ENCODE measurements at places on chromosomes 2 and 18.

- DNase-seq = peak; percentile 35
Measured at GRCh38 chr2:196758474-196759377, 40.8 kb downstream of the GTF3C3 start.

DNA sequence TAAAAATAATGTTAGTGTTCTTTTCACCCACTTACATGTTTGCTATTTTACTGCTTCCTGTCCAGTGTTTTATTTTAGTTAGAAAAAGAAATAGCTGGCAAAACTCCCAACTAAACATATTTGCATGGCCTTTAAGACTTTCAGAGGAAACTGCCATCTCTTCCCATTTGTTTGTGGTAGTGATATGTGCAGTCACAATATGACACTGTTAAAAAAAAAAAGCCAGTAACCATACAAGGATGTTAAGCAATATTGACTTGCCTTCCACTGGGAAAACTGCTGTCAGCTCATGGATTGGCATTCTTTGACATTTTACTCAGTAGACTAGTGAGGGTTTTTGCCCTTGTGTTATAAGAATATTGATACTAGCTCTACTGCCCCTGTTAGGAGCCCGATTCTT is 29.1 kb downstream of the XIRP2 start:
- DNase-seq = no peak

- DNase-seq = no peak
Measured at GRCh38 chr18:22186484-22186971, 17.1 kb downstream of the GATA6 start.

DNA sequence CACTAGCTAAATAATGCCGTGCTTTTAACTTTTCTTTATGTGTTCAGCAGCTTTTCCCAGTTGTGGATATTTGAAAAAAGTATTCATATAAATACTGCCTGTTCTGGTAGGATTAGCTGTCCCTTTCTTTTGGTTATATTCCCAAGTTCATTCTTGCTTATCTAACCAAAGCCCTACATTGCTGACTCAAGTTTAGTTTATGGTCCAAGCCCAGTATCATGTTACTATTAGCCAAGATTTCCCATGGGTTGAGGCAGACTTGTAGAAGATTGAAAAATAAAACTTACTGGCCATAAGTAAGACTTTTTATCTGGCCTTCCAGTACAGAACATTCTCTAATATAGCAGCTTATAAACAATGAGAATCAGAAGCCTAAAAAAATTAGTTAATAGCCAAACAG is 49.7 kb upstream of the NFE2L2 start:
- no peak for DNase-seq

DNA sequence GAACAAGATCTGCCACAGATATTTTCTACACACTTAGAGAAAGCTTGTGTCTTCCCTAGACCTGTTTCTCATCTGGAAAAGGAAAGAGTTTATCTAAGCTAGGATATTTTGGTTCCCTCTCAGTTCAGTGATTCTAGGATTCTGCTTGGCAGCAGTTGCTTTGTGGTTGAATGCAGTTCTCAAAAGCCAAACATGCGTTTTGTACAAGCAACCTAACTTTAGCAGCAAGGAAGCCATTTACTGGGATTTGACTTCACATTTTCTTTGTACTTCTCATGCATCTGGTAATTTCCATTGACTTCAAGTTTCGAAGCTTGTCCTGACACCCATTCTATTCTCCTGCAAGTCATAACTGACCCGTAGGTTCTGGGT is 33.3 kb downstream of the VSNL1 start:
- DNase-seq = no peak

DNA sequence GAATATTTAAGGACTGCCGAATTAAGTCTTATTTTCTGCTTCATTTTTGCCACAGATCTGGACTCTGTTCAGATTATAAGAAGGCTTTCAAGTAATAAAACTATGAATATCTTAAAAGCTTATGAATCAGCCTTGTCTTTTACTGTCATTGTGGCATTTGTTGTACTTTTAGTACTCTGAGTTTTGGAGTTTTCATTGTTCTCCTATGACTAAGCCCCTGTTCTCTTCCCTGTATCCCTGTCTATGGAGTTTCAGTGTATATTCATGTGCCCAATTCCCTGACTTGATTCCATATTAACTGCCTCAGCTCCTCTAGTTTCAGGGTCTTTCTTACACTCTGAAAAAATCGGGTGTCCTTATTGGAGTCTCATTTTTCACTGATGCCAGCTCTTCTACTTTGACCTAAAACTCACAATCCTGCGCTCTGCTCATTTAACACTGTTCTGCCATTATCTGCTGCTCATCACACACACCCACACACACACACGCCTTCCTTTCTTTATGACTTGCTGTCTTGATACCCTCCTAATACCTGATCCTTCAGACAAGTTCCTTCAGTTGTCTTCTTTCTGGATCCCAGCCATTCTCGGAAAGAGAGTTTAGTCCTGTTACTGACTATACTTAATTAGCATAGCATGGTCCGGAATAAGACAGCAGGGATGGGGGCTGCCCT is 511.8 kb downstream of the CPS1 start:
- no peak for DNase-seq

GRCh38 chr18:58045242-58046092 is 1.4 kb downstream of the NEDD4L start:
- DNase-seq = peak; percentile 39

DNA sequence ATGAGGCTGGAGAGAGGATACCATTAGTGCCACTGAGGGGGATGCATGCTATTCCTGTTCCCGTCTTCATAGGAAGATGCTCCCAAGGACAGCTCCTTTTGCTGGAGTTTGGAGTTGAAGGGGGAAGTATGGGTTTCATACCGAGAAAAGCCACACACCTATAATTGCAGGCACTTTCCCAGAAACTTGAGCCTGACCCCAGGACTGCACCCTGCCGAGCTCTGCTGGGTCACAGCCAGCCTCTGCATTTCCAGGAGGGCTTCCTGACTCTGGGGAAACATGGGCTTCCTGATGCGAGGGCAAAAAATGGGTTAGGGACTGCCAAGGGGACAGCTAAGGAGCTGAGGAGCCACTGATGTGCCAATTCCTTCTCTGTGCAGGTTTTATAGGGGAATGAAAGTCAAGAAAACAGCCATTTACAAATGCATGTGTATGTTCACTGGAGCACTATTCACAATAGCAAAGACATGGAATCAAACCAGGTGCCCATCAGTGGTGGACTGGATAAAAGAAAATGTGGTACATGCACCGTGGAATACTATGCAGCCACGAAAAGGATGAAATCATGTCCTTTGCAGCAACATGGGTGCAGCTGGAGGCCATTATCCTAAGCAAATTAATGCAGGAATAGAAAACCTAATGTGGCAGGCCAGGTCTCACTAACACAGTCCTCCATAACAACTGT is 104.5 kb downstream of the ACAA2 start:
- DNase-seq = no peak

GRCh38 chr2:42954227-42954962 is 162.0 kb upstream of the HAAO start:
- DNase-seq = peak; percentile 57

DNA sequence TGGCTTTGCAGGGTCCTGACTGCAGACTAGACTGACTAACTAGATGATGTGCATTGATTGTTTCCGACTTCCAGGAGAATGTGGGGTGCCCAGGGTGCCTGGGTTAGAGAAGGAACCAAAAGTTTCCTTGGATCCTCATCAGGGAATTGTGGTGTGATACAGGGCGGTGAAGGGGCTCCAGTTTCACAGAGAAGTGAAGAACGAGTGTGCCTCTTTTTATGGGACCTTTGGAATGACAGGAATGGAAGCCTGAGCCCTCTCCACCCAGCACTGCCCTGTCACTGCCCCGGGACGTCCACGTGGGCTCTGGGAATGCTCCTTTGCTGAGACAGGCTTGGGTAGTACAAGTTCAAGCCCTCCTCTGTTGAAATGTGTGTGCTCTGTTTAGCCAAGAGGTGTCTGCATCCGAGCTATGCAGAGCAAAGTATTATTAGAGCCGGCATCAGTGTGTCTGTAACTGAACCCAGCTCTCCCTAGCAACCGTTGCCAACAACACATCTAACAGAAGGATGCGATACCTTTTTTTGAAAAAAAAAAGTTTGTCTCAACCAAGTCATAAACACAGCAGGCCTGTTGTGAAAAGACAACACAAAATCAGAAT is 183.6 kb downstream of the SMAD7 start:
- peak; percentile 40 for DNase-seq

DNA sequence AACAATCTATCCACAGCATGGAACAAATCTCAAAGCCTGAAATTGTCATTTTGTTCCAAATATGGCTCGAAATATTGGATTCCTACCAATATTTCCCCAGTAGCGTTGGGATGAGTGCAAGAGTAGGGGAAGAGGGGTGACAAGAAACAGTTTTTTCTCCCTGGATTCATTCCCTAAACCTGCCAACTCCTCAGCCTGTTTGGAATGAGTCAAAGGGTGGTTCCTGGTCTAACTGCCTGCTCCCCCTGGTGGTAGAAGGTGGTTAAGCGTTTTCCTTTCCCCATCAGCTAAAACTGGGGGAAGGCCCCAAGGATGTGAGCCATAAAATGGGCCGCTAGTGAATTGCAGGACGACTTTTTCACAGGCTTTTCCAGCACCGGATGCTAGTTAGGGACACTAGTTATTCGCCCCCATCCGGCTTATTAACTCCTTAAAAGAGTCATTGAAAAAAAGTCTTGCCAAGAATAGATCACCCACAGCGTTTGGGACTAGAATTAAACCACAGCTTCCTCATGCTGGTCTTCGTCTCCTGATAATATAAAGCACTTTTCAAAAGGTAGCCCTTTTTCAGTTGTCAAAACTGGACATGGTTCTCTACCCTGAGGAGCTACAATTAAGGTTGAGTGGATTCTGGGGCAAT is 72.5 kb downstream of the DHRS9 start:
- DNase-seq = peak; percentile 66

DNA sequence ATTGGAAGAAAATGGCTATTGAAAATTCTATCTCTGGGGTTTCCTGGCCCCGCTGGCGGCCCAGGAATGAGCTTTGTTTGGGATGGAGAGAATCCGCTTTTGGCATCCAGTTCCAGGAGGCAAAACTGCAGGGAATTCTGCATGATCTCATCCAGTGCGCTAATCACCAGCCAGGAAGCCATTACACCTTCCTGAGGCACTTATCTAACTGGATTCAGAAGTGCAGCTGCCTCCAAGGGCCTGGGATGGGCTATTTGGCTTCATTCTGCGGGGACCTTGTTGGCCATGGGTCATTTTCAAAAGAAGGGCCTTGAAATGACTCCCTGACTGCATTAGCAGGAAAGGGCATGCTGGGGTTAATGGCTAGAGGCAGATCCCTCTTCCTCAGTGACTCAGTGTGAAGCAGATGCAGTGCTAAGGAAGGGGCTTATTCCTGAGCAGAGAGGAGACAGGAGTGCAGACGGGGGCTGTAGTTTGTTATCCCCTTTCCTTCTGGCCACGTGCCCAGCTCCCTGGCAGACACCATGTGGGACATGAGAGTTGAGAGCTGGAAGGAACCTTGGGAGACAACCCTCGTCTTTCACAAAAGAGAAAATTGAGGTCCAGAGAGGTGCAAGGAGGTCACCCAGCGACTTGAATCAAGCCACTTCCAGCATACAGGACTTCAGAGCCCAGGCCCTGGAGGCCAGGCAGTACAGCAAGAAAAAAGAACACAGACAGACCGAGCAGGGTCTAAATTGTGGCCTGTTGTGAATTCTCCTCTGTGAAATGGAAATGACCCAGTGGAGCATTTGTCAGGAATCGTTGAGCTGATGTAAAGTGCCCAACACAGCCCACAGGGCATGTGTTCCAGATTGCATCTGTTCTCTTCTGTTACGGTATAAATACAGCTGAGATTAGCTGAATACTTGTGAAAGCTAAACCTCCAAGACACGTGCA is 161.8 kb downstream of the PRKCE start:
- peak; percentile 94 for DNase-seq

- DNase-seq = no peak
Measured at GRCh38 chr2:30268296-30268871, 37.0 kb downstream of the LBH start.

DNA sequence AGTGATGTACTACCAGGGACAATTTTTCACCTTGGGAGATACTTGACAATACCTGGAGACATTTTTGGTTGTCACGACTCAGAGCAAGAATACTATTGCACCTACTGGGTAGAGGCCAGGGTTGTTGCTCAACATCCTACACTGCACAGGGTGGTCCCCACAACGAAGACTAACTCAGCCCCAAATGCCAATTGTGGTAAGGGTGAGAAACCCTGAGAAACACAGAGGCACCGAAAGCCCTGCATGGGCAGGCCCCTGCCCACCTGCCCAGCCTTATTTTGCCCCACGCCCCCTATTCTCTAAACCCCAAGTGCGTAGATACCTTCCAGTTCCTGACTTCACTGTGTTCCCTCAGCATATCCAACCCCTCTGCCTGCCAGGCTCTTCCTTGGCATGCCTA is 163.1 kb upstream of the PKDCC start:
- DNase-seq = no peak

DNA sequence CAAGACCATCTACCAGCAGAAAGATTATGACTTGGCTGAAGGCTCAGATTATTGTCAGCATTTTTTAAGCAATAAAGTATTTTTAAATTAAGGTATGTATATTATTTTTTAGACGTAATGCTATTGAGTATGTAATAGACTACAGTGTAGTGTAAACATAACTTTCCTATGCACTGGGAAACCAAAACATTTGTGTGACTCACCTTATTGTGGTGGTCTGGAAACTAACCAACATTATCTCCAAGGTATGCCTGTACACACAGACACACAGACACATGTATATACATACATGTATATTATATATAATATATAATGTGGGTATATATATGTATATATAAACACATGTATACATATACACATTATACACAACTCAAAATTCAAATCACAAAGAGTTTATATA is 9.1 kb upstream of the TMEFF2 start:
- DNase-seq = no peak

- peak; percentile 17 for DNase-seq
Measured at GRCh38 chr2:54775710-54776109, 52.2 kb downstream of the EML6 start.

GRCh38 chr2:101861382-101861781 is 130.4 kb upstream of the IL1R2 start:
- DNase-seq = no peak

DNA sequence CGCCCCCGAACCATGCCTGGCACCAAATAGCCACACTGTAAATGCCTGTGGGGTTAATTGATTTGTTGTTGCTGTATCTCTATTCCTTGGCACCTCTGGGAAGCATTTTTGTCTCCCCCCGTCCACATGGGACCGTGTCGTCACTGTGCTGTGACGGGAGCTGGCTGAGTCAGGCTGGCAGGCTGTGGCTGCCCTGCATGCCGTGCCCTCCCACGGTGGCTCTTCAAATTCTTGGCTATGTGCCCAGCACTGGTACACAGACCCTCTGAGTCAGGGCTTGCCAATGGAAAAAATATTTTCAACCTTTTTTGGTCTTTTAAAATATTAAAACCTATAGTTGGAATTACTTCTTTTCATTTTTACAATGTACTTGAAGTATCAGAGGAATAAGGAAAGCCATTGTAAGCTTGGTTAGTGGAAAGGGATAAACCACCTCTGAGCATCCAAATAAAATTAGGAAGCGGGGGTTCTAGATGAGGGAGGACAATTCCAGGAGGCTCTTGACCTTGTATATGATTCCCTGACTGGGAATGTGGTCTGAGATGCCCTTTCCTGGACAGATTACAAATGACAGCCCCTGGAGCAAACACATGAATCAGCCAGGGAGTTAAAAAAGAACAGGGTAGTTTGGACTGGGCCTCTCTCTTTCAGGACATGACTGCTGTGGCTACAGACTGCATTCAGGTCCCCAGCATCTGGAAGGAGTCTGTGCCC is 59.4 kb downstream of the DGKD start:
- DNase-seq = peak; percentile 76

GRCh38 chr2:160293391-160294091 is 93.5 kb upstream of the ITGB6 start:
- no peak for DNase-seq
